Activated CD8-positive, alpha-beta T cell treated with anti-CD3 and anti-CD28 coated beads, Interleukin-2, amount 10 ng/mL, durations not matched to agents 7 days and 5 days (primary cell): ENCODE measurements at places on chromosomes 12 and 14.

DNA sequence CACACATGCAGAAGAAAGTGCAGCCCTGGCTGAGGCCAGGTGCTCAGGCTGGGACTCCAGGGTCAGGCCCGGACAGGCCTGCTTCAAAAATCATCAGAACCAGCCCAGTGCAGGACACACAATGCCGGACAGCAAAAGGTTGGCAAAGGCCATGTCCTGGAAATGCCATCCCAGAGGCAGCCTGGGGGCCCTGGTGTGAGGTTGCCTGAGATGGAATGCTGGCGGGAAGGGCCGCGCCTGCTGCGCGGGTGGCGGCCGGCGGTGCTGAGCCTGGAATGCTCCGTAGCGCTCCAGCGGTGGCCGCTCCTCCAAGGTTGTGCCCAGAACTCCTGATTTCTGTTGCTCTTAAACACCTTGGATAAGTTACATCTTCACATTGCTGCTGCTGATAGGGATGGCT is 21.7 kb upstream of the CRIP2 start:
- no peak overlapping the region for H3K4me3 ChIP-seq
- DNase-seq, result no peak
- no peak overlapping the region for H3K27ac ChIP-seq
- no peaks in the 10 kb centered on the region for H3K4me1 ChIP-seq
- H3K36me3 ChIP-seq, result peaks cover 13% of the 10 kb centered on the region

DNA sequence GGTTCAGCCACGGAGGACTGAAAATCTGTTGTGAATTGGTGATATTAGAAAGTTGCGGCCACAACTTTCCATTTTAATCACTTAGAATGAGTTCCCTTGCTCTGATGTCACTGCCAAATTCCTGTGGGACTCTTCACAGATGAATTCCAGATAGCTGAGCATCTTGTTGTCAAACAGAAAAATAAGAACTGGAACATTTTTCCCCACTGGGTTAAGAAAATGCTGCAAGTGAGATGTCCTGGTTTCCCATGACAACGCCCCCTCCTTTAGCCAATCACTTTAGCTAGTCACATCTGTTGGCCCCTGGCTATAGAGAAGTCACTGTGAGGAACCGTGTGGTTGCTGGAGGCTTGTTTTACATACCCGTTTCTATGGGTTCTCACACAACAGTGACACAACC is 135.9 kb downstream of the KTN1 start:
- no peak overlapping the region for H3K27ac ChIP-seq
- no peak overlapping the region for H3K4me3 ChIP-seq
- no peaks in the 10 kb centered on the region for H3K27me3 ChIP-seq
- H3K4me1 ChIP-seq, result no peaks in the 10 kb centered on the region

GRCh38 chr12:75974323-75975187 is 57.0 kb downstream of the PHLDA1 start:
- H3K4me1 ChIP-seq, result peaks cover 43% of the 10 kb centered on the region
- no peak for DNase-seq
- peaks cover 4% of the 10 kb centered on the region for H3K36me3 ChIP-seq
- no peak overlapping the region for H3K4me3 ChIP-seq

GRCh38 chr12:33437598-33437997 is 2.0 kb downstream of the SYT10 start:
- DNase-seq, result no peak
- no peak overlapping the region for H3K27ac ChIP-seq
- no peak overlapping the region for H3K4me3 ChIP-seq
- peaks cover 2% of the 10 kb centered on the region for H3K4me1 ChIP-seq
- no peaks in the 10 kb centered on the region for H3K36me3 ChIP-seq
- H3K27me3 ChIP-seq, result peaks cover 24% of the 10 kb centered on the region

DNA sequence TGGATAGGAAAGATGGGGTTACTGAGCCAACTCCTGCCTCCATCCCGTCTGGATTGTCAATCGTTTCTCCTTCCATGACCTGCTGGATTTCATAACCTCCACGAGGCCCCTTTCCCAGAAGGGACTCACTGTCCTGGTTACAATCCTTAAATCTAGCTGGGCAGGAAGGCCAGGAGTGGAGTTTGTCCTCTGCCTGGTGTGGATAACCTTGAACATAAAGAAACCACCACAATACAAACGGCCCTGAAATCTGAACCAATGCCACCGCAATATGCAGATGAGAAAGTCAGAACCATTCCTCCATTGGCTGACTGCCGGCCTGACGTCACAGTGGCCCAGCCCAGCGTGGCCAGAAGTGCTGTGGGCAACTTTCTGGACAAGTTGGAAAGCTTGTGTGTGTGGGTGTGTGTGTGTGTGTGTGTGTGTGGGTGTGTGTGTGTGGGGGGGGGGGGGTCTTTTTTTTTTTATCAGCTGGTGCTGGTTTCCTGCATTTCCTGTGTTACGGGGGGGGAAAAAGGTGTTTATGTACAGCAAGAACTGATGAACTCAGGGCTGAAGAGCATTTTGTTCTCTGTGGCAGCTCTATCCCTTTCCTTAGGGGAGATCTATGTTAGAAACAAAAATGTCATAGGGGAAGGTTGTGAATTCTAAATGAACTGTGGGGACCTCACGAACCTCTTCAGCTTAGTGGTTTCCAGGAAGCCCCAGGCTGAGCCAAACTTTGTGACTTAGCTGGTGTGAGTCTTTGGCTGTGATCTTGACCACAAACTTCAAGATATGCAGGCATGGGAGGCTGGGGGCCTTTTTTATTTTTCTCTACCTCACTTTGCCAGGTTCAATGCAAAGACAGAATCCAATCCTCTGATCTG is 81.6 kb upstream of the MED13L start:
- H3K4me3 ChIP-seq, result peak overlapping the region; percentile 67
- peaks cover 36% of the 10 kb centered on the region for H3K4me1 ChIP-seq
- no peaks in the 10 kb centered on the region for H3K36me3 ChIP-seq
- H3K27me3 ChIP-seq, result no peaks in the 10 kb centered on the region
- peak; percentile 82 for DNase-seq
- peak overlapping the region; percentile 85 for H3K27ac ChIP-seq

- H3K4me1 ChIP-seq, result peaks cover 31% of the 10 kb centered on the region
- DNase-seq, result peak; percentile 35
- peaks cover 80% of the 10 kb centered on the region for H3K36me3 ChIP-seq
- peak overlapping the region; percentile 31 for H3K27ac ChIP-seq
- H3K4me3 ChIP-seq, result no peak overlapping the region
Observed at GRCh38 chr12:45878630-45879255, 111.6 kb downstream of the SCAF11 start.

GRCh38 chr14:46322076-46322475 is 329.5 kb downstream of the RPL10L start:
- no peaks in the 10 kb centered on the region for H3K27me3 ChIP-seq
- DNase-seq, result no peak
- H3K36me3 ChIP-seq, result no peaks in the 10 kb centered on the region

DNA sequence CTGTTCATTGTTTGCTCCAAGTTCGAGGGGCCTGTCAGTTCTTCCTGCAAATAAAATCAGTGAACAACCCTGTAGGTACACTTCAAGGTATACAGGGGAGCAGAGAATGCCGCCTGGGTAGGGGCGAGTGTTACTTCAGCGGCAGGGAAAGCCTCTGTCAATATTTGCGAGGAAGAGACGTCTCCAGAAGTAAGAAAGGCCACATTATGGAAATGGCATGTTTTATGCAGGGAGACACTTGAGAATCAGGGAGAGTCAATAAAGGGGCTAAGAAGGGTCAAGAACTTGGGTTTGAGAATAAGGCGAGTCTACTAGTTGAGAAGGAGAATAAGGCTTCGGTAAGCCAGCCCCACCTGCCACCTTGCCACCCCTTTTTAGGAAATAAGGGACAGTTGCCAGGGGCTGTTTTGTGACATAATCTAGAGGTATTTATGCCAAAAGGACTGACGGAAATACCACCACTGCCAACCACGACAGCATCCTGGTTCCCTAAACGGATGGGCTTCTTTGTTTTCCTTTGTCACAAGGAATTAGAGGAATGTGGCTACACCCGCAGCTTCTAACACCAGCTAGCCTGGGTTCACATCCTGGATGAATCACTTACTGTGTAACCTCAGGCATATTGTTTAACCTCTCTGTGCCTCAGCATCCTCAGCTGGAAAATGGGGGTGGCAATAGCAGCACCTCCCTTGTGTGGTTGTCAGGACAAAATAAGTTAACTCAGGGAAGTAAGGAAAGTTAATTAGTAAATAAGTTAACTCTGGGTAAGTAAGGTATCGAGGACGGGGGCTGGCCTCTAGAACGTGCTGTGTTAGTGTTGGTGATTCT is 67.7 kb downstream of the EID3 start:
- peaks cover 3% of the 10 kb centered on the region for H3K27me3 ChIP-seq
- H3K27ac ChIP-seq, result peak overlapping the region; percentile 85

DNA sequence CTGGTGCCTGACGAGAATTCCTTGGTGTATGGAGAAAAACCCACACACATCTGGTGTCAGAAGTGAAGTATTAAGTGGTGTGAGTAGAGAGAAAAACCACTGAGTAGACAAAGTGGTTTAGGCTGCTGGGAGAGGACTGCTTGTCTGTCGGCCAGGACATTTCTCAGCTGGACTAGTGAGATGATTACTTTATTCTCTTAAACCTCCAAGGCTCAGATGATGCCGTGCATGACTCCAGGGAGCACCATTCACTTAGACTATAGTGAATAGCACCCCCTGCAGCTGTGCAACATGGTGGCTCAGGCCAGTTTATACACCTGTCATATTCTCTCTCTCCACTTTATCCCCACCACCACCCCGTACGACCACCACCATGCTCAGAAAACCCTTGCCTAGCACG is 28.5 kb upstream of the NFYB start:
- peaks cover 5% of the 10 kb centered on the region for H3K27me3 ChIP-seq
- no peak overlapping the region for H3K4me3 ChIP-seq
- no peaks in the 10 kb centered on the region for H3K4me1 ChIP-seq
- no peak overlapping the region for H3K27ac ChIP-seq
- DNase-seq, result no peak
- no peaks in the 10 kb centered on the region for H3K36me3 ChIP-seq

DNA sequence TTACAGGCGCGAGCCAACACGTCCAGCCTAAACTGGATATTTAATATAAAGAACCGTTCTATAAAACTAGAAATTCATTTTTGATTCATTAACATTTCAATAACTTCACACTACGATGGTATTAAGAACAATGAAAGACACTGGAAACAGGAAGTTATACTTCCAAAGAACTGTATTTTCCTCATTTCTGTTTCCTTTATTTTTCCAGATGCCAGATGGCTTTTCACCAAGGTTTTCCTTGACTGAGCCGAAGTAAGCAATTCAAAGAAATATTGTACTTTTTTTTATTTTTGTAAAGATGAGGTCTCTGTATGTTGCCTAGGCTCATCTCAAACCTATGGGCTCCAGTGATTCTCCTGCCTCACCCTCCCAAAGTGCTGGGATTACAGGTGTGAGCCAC is 28.2 kb downstream of the EEA1 start:
- DNase-seq, result no peak
- peaks cover 16% of the 10 kb centered on the region for H3K36me3 ChIP-seq
- H3K27ac ChIP-seq, result no peak overlapping the region
- no peak overlapping the region for H3K4me3 ChIP-seq
- H3K4me1 ChIP-seq, result peaks cover 28% of the 10 kb centered on the region

DNA sequence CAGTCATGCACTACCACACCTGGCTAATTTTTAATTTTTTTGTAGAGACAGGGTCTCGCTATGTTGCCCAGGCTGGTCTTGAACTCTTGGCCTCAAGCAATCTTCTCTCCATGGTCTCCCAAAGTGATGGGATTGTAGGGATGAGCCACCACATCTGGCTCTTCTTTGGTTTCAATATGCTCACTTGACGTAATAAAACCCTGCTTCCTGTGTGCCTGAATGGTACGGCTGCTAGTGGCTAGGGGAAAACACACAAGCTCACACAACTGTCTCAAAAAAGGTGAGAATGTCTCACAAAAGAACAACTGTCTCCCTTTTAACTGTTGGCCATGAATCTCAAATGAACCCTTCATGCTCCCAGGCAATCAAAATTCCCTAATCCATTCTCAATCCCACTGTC is 15.0 kb downstream of the C1S start:
- no peaks in the 10 kb centered on the region for H3K36me3 ChIP-seq
- no peak for DNase-seq
- peaks cover 30% of the 10 kb centered on the region for H3K27me3 ChIP-seq
- H3K27ac ChIP-seq, result no peak overlapping the region
- H3K4me1 ChIP-seq, result peaks cover 6% of the 10 kb centered on the region

DNA sequence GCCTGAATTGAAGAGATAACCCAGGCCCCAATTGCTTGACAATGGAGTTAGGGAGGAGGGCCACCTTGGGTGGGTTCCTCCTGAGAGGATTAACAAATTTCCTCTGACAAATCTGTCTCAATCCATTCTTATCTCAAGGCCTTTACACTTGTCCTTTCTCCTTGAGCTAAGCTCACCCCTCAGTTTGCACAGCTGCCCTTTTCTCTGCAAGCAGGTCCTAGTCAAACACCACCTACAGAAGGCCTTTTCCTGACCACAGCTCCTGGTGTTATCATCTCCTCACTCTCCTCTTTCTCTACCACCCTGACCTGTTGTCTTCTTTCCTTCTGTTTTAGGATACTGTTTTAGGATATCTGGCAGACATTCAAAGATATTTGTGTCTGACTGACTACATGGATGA is 26.4 kb upstream of the GSC start:
- H3K4me1 ChIP-seq, result no peaks in the 10 kb centered on the region
- no peak overlapping the region for H3K4me3 ChIP-seq
- H3K36me3 ChIP-seq, result no peaks in the 10 kb centered on the region
- DNase-seq, result no peak

DNA sequence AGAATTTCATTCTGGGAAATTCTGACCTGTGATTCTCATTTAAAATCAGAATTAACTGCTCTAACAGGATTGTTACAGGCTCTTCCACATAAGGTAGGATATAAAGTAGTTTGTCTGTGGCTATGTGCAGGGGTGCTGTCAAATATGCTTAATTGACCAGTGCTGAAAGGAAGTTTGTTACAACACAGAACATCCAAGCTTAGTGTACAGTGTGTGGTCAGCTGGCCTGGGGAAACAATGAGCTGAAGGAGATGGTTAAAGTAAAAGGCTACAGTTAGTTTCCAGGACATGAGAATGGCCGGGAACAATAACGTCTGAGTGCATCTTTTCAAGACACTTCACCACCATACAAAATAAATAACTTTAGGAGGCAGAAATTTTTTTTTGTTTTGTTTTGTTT is 68.0 kb downstream of the PKP2 start:
- no peak overlapping the region for H3K27ac ChIP-seq
- peaks cover 3% of the 10 kb centered on the region for H3K27me3 ChIP-seq
- no peaks in the 10 kb centered on the region for H3K4me1 ChIP-seq

DNA sequence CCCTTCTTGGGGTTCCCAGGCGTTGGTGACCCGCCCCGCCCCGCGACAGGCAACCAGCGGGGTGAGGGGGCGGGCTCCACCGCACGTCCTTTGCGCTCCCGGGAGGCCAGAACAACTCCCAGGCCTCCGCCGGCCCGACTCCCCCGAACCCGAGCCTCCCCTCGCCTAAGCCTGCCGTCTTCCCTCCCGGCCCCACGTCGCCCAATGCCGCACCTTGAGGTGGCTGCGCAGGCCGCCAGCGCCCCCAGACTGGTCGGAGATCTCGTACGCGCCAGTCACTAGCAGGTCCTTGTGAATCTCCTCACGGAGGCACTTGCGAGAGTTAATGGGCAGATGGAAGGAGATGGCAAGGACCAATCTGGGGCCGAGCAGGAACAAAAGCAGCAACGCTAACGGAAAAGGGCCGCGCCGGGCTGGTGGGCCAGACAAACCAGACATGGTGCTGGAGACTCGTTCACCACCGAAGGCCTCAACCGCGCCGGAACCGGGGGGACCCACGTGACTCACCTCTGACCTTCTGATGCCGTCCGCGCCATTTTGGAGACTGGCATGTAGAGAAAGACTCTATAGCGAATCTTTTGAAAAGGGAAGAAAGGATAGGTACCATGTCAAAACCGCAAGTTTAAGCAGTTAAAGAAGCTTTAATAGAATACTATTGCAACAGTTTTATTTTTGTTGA is at the start of gene TMED10:
TSS of gene TMED10 (minus strand) at position 471 of the 679 bp plus-strand sequence. CDS start at position 438, 33 bp downstream.
- peaks cover 38% of the 10 kb centered on the region for H3K4me1 ChIP-seq
- DNase-seq, result peak; percentile 94
- peaks cover 5% of the 10 kb centered on the region for H3K27me3 ChIP-seq
- H3K27ac ChIP-seq, result peak within 1 kb of the TSS; percentile 98
- H3K4me3 ChIP-seq, result peak within 1 kb of the TSS; percentile 92

- peaks cover 21% of the 10 kb centered on the region for H3K36me3 ChIP-seq
- H3K4me1 ChIP-seq, result no peaks in the 10 kb centered on the region
Observed at GRCh38 chr12:93476555-93476954, 9.2 kb downstream of the MRPL42 start.
